ENCODE measurements at places on chromosomes 4 and X.
A peak's percentile ranks its signal among the peaks of the same experiment; 100 is the strongest.

GRCh38 chr4:37673538-37674192 is 12.5 kb downstream of the RELL1 start:
- peak; percentile 38 for DNase-seq

- peak; percentile 75 for DNase-seq
Measured at GRCh38 chr4:139419388-139419914, 34.5 kb upstream of the RAB33B start.

DNA sequence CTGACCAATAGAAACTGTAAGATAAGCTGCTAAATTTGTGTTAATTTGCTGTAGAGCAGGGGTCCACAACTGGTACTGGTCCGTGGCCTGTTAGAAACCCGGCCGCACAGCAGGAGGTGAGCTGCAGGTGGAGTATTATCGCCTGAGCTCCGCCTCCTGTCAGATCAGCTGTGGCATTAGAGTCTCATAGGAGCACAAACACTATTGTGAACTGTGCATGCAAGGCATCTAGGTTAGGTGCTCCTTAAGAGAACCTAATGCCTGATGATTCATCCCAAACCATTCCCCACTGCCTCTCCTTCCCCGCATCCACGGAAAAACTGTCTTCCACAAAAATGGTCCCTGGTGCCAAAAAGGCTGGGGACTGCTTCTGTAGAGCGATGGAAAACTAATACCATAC is 19.7 kb downstream of the FBXW7 start:
- no peak for DNase-seq

DNA sequence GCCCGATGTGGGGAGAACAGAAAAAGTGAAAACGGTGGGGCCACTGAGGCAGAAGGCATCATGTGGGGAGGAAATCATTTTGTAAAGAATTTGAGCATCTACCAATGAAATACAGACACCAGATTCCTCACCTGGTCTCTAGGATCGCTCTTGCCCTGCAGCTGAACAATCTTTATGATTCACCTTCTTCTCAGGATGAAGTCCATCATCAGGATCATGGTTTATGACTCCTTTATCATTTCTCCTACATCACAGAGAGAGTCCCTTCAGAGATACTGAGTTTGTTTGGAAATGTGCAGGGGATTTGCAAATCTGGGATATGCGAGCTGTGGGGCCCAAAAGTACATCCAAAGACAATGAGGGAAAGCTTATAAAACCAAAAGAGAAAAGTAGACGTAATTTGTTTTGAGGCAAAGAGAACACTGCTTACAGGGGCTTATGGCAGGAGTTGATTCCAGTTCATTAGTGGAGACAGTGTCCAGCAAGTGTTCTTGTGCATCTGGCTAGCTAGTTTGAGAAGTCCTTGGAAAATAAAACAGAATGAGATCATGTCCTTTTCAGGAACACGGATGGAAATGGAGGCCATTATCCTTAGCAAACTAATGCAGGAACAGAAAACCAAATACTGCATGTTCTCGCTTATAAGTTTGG is 15.3 kb upstream of the ANXA5 start:
- no peak for DNase-seq

GRCh38 chrX:119497185-119497584 is 28.9 kb downstream of the SLC25A5 start:
- peak; percentile 41 for DNase-seq

GRCh38 chr4:77026322-77026704 is 49.5 kb downstream of the CCNI start:
- DNase-seq: no peak

- DNase-seq: no peak
Measured at GRCh38 chr4:137524725-137525369, 7.4 kb downstream of the PCDH18 start.

DNA sequence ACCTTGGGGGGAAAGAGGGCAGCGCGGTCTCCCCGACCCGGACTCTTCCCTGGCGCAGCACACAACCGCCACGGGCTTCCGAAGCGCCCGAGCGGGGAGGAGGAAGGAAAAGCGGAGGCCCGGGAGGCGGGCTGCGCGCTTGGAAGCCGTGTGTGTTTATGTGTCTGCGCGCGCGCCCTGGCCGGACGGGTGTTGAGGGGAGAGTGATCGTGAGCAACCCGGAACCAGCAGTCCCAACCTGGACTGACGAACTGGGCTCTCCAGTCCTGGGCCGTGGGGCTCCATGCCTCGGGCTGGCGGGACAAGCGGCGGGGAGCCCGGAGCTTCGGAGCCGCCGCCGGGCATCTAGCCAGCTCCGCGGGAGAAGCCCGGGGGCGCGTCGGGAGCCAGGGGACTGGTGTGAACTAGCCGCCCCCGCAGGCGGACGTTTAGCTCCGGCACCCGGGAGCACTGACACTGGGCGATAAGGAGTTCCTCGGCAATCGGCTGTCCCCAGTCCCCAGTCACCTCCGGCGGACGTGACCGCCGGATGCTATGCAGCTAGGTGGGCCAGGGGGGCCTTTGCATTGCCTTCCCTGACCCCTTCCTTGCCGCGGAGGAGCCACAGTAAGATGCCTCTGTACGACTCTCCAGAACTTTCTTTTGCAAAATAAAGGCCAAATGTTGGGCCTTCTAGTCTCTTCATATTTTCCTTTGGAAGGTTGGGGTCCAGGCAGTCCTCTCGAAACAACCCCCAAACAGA is 74.8 kb upstream of the BCOR start:
- peak; percentile 51 for DNase-seq

DNA sequence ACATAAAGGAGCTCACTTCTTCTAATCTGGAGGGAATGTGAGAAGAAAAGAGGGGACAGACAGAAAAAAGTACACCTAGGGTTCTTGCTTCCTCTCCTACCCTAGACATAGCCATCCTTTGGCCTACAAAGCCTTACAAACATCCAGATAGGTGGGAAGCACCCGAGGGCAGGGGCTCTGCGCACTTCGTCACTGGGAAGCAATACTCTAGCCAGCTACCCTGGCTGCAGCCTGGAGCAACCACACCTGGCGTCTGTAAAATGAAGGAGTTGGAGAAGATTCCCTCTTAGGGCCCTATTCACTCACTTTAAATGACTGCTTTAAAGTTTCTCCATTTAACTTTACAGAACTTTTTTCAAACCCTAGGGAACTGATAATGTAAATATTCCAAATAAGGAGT is 65.7 kb upstream of the NOCT start:
- no peak for DNase-seq

GRCh38 chr4:76909711-76910110 is 11.8 kb upstream of the SOWAHB start:
- no peak for DNase-seq

DNA sequence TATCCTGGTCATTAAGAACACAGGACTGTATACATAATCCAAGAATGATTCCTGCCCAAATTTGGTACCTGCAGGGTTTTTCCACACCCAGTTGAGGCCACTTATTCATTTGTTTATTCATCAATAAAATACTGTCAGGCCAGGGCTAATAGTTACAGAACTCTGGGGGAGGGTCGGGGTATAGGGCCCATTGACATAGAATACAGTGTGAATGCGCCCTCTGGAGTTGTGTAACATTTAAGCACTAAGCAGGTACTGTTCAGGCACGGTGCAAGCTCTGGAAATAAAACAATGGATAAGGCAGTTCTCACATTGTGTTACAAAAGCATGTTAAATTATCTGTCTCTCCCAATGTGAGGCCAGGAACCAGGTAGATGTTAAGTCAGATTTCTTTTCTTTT is 30.8 kb upstream of the LRBA start:
- DNase-seq: no peak
